ENCODE measurements at places on chromosomes 11 and 22.
A peak's percentile ranks its signal among the peaks of the same experiment; 100 is the strongest.

- no peaks in the 10 kb centered on the region for H3K27me3 ChIP-seq
- H3K27ac ChIP-seq, result no peak overlapping the region
- H3K4me3 ChIP-seq, result no peak overlapping the region
- no peaks in the 10 kb centered on the region for H3K4me1 ChIP-seq
These were observed 8.4 kb upstream of the CTR9 start for GRCh38 chr11:10742460-10743208.

DNA sequence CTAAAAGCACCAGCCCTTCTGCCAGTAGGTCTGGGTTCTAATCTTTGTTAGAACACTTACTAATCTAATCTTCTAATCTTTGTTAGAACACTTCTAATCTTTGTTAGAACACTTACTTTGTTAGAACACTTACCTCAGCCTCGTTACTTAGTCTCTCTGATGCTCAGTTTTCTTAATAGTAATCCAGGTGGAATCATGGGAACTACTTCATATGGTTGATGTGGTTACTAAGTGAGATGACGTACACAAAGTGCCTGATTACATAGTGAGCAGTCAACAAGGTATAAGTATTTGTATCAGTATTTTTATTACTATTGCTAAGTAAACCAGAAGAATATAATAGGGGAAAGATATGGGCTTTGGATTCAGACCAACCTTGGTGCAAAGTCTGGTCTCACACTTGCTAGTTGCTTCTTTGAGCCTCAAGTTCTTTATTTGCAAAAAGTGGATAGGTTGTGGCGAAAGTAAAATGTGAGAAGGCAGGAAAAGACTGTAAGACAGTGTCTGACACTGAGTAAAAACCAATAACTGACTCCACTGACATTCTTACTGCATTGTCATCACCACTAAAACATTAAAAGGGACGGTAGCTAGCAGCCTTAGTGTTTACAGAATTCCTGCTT, 83.7 kb downstream of the TRAF6 start:
- H3K36me3 ChIP-seq, result no peaks in the 10 kb centered on the region
- no peaks in the 10 kb centered on the region for H3K4me1 ChIP-seq
- no peak overlapping the region for H3K4me3 ChIP-seq
- H3K27me3 ChIP-seq, result no peaks in the 10 kb centered on the region

- peak overlapping the region; percentile 68 for H3K27ac ChIP-seq
- no peaks in the 10 kb centered on the region for H3K27me3 ChIP-seq
These were observed 904 bp downstream of the C2CD3 start for GRCh38 chr11:74169738-74170458.

GRCh38 chr11:107710301-107710700, 1.6 kb downstream of the SLN start:
- no peaks in the 10 kb centered on the region for H3K36me3 ChIP-seq
- DNase-seq, result no peak
- H3K27me3 ChIP-seq, result no peaks in the 10 kb centered on the region

DNA sequence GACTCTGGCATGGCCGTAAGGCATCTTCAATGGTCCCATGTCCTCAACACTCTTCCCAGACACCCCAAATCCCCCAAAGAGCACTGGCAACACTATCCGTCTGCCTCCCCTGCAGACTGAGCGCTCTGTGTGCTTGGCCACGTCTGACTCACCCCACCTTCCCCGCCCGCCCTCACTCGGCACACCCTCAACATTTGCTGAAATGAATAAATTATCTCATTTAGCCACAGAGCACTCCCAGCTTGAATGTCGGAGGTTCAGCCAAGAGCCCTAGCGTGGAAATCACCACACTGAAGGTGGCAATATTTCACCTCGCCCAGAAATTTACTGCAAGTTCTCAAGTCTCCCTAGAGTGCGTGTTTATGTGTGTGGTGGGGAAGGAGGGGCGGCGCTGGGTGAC, 46.6 kb upstream of the TCF20 start:
- H3K36me3 ChIP-seq, result no peaks in the 10 kb centered on the region
- H3K27me3 ChIP-seq, result no peaks in the 10 kb centered on the region
- peak; percentile 91 for DNase-seq
- H3K4me3 ChIP-seq, result peak overlapping the region; percentile 27

- H3K27me3 ChIP-seq, result no peaks in the 10 kb centered on the region
- H3K4me3 ChIP-seq, result no peak overlapping the region
- no peak for DNase-seq
- H3K27ac ChIP-seq, result no peak overlapping the region
- H3K36me3 ChIP-seq, result no peaks in the 10 kb centered on the region
These were observed 144.6 kb downstream of the WT1 start for GRCh38 chr11:32290783-32291182.

- H3K27ac ChIP-seq, result no peak overlapping the region
- no peaks in the 10 kb centered on the region for H3K4me1 ChIP-seq
- no peaks in the 10 kb centered on the region for H3K36me3 ChIP-seq
- no peak for DNase-seq
- H3K4me3 ChIP-seq, result no peak overlapping the region
These were observed 29.1 kb downstream of the DRD2 start for GRCh38 chr11:113446112-113446511.

- H3K27me3 ChIP-seq, result no peaks in the 10 kb centered on the region
- no peaks in the 10 kb centered on the region for H3K36me3 ChIP-seq
- H3K4me3 ChIP-seq, result no peak overlapping the region
- H3K4me1 ChIP-seq, result no peaks in the 10 kb centered on the region
These were observed 6.8 kb upstream of the RGL4 start for GRCh38 chr22:23684026-23684425.

GRCh38 chr11:20875889-20876288, 206.5 kb downstream of the NELL1 start:
- H3K27me3 ChIP-seq, result no peaks in the 10 kb centered on the region
- no peaks in the 10 kb centered on the region for H3K36me3 ChIP-seq
- no peak overlapping the region for H3K27ac ChIP-seq
- H3K4me3 ChIP-seq, result no peak overlapping the region
- no peak for DNase-seq
- H3K4me1 ChIP-seq, result no peaks in the 10 kb centered on the region

DNA sequence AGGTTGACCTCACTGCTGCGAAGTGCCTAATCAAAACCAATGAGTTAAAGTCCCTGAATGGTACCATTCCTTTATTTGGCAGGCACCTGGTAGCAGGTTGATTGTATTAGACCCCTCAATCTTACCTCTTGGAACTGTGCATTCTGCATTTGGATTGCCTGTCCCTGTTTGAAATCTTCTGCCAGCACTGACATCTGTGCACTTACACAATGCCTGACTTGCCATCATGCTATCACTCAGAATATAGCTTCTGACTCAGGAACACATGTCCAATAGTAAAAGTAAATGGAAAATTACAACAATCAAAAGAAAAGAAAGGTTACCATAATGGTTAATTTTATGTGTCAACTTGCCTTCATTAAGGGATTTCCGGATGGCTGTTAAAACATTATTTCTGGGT, 366.0 kb upstream of the PDGFD start:
- no peak overlapping the region for H3K4me3 ChIP-seq
- no peaks in the 10 kb centered on the region for H3K27me3 ChIP-seq
- no peak for DNase-seq
- no peaks in the 10 kb centered on the region for H3K4me1 ChIP-seq
- H3K36me3 ChIP-seq, result no peaks in the 10 kb centered on the region

DNA sequence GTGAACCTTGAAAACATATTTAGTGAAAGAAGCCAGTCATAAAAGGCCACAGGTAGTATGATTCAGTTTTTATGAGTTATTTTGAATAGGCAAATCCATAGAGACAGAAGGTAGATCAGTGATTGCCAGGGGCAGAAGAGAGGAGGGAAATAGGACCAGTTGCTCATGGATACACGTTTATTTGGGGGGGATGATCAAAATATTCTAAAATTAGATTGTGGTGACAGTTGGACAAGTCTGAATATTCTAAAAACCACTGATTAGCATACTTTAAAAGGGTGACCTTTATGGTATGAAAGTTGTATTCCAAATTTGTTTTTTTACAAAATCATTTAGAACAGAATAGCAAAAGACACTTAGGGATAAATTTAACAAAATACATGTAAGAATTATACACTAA, 28.6 kb downstream of the QSER1 start:
- no peaks in the 10 kb centered on the region for H3K27me3 ChIP-seq
- H3K4me1 ChIP-seq, result no peaks in the 10 kb centered on the region
- H3K27ac ChIP-seq, result no peak overlapping the region
- no peak overlapping the region for H3K4me3 ChIP-seq
- DNase-seq, result no peak

DNA sequence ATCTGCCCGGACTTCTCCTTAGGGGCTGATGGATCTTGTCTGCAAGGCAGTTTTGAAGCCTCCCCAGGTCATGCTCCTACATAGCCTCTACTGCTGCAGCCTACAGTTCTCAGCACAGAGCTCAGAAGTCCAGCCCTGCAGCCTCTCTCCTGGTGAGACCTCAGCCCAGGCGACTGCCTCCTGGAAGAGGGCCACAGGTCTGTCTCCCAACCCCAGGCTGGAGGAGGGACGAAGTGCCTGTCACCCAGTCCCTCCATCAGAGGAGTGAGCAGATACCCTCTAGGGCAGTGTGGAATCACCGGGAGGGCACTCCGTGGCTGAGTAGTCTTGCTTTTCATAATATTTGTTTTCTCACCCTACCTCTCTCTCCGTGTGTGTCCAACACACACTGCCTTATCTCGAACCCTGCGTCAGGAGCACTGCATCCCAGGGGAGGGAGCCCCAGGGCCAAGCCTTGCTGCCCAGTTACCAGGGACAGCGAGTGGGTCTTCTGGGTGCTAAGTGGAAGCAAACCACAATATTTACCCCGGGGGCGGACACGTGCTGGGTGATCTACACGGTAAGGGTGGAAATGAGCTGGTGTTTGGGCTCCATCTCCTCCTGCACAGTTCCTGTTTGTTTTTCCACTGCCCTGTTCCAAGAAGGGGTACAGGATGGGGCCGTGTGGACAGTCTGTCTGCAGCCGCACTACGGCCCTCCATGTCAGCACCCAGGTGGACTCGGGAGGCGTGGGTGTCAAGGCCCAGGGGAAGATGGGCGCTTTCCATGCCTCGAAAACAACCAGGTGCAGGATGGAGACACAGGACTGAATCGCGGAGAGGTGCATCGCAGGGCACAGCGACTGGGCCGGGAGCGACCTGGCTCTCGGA, 133.7 kb upstream of the HSD17B12 start:
- DNase-seq, result no peak
- no peak overlapping the region for H3K4me3 ChIP-seq
- no peak overlapping the region for H3K27ac ChIP-seq
- H3K4me1 ChIP-seq, result no peaks in the 10 kb centered on the region
- no peaks in the 10 kb centered on the region for H3K36me3 ChIP-seq

GRCh38 chr11:71286701-71287643, 34.6 kb upstream of the SHANK2 start:
- H3K27ac ChIP-seq, result no peak overlapping the region
- no peak overlapping the region for H3K4me3 ChIP-seq
- peaks cover 5% of the 10 kb centered on the region for H3K4me1 ChIP-seq

DNA sequence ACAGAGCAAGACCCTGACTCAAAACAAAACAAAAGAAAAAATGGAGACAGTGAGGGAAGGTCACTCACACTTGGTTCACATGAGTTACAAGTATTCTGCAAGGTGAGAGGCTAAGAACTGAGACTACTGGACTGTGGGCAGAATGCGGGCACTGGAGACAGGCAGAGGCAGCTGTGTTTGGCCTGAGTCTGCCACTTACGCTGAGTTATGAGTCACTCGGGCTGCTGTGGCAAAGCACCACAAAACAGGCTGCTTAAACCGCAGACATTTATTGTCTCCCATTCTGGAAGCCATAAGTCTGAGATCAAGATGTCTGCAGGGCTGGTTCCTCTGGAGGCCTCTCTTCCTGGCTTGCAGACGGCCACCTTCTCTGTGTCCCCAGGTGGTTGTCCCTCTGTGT, 122.8 kb downstream of the SHANK2 start:
- H3K27ac ChIP-seq, result no peak overlapping the region
- H3K27me3 ChIP-seq, result no peaks in the 10 kb centered on the region
- no peaks in the 10 kb centered on the region for H3K36me3 ChIP-seq
- no peaks in the 10 kb centered on the region for H3K4me1 ChIP-seq
- DNase-seq, result no peak

DNA sequence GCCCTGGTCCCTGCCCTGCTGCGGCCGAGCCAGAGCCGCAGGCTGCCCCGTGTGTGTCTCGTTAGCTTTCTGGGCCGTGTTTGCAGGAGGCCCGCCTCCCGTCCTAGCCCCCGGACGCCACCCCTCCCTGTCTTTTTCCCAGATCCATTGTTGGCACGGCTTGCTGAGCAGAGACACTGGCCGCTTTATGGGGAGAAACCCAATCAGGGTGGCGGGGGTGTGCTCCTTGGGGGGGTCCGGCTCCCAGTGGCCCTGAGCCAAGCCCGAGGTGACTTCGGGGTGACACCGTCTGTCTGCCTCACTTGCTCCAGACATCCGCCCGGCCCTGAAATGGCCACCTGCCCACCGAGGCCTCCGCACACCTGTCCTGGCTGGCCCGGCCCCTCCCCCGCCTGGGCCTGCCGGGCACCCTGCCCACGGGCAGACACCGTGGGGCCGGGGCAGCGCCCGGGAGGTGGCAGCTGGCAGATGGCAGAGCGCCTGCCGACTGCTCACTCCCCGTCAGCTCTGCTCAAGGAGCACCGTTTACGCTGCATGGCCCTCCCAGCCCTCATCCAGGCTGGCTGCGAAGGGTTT, 43.1 kb upstream of the PPARA start:
- H3K4me3 ChIP-seq, result no peak overlapping the region
- H3K27me3 ChIP-seq, result no peaks in the 10 kb centered on the region
- H3K27ac ChIP-seq, result peak overlapping the region; percentile 33
- no peaks in the 10 kb centered on the region for H3K36me3 ChIP-seq
- no peak for DNase-seq
- H3K4me1 ChIP-seq, result no peaks in the 10 kb centered on the region

GRCh38 chr11:86515297-86516094, 140.8 kb downstream of the CCDC81 start:
- H3K27me3 ChIP-seq, result no peaks in the 10 kb centered on the region
- H3K27ac ChIP-seq, result no peak overlapping the region
- no peak overlapping the region for H3K4me3 ChIP-seq
- no peaks in the 10 kb centered on the region for H3K36me3 ChIP-seq
- no peak for DNase-seq

GRCh38 chr11:116731097-116731761, 41.6 kb downstream of the BUD13 start:
- H3K36me3 ChIP-seq, result no peaks in the 10 kb centered on the region
- no peak overlapping the region for H3K27ac ChIP-seq
- no peak for DNase-seq
- no peaks in the 10 kb centered on the region for H3K4me1 ChIP-seq
- no peak overlapping the region for H3K4me3 ChIP-seq

DNA sequence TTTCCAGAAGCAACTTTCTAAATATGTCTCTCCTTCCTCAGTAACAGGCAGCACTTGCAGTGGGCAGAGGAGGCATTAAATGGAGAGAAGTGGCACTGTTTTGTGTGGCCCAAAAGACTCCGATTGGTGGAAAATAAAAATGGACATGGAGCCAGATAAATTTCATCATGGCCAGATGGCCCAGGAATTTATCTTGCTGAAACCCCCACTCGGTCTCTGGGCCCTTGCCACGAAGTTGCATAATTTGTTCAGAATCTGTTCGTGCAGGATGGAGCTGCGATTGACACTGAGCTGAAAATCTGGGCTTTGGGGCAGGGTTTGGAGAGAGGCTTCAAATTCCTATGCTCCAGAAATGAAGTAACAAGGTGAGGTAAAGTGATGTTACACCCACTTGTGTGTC, 65.5 kb downstream of the C11orf91 start:
- H3K4me3 ChIP-seq, result no peak overlapping the region
- H3K27me3 ChIP-seq, result no peaks in the 10 kb centered on the region
- no peaks in the 10 kb centered on the region for H3K4me1 ChIP-seq
- H3K27ac ChIP-seq, result no peak overlapping the region
- H3K36me3 ChIP-seq, result no peaks in the 10 kb centered on the region

GRCh38 chr22:35103761-35104160, 37.8 kb downstream of the ISX start:
- H3K27me3 ChIP-seq, result no peaks in the 10 kb centered on the region
- H3K4me1 ChIP-seq, result no peaks in the 10 kb centered on the region
- peak; percentile 59 for DNase-seq

GRCh38 chr11:13868710-13869397, 93.7 kb upstream of the SPON1 start:
- H3K36me3 ChIP-seq, result no peaks in the 10 kb centered on the region
- H3K27me3 ChIP-seq, result no peaks in the 10 kb centered on the region
- H3K27ac ChIP-seq, result no peak overlapping the region
- H3K4me3 ChIP-seq, result no peak overlapping the region
